Foreskin fibroblast (primary cell): ENCODE measurements at places on chromosomes 5 and 9.

GRCh38 chr5:28574606-28575005 is 1536.2 kb upstream of the CDH9 start:
- DNase-seq, result no peak

DNA sequence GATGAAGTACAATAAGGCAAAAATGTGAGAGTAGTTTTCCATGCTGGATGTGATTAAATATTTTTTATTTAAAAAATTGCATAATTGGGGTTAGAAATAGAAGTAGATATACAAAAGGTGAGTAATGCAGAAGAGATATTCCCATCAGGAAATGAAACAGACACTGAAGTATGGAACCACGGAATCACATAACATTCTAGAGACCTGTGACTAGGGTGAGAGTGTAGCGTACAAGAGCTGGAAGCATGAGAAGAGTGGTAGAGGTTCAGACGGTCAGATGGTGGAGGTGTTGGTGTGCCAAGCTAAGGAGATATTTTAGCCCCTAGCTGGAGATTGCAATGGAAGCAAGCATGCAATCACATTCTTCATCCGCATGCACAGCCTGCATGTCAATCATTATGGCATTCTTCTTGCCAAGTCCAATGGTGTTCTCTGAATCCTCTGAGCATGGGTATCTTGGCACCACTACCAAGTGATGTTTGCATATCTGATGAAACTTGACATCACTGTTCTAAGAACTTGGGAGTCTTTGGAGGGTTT is 587.8 kb downstream of the PSAT1 start:
- DNase-seq, result no peak

- DNase-seq, result no peak
Observed at GRCh38 chr5:137236252-137236651, 262.9 kb downstream of the SPOCK1 start.

GRCh38 chr5:98929710-98930298 is 997 bp upstream of the CHD1 start:
- no peak for DNase-seq

GRCh38 chr9:84832453-84832852 is 162.9 kb downstream of the NTRK2 start:
- DNase-seq, result no peak

DNA sequence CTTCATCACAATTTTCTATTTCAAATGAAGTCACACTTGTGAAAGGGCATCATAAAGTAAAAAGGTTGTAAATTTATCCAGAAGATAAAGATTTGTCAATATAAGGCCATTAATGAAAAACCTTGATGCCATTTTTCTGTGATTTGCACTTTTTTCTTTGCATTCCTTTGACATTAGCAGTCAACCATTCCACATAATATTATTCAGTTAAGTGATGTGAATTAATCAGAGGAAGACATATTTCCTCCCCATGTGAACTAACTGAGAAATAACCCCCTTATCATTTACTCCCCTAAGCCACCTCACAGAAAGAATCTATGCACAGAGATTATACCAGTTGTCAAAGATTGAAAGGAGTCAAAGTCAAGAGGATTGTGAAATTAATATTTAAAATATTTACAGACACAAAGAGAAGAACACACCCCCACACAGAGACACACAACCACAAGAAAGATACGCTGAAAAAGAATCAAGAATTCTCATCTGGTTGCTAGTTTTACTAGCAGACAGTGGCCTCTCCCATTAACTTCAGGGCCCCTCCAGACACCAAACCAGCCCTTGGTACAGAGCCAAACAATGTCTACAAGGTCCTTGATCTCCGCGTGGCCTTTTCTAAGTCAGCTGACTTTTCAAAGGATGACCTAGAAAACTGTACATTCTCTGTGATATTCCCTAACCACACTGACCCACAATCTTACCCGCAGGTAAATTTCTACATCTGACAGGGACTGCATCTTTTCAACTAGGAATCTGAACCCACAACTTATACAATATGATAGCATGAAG is 29.5 kb downstream of the GNAQ start:
- peak; percentile 44 for DNase-seq

- DNase-seq, result no peak
Observed at GRCh38 chr9:109704546-109704945, 75.5 kb upstream of the PALM2AKAP2 start.
